ENCODE measurements at places on chromosomes 11 and 22.

GRCh38 chr11:118497831-118498230 is 29.4 kb upstream of the TTC36 start:
- DNase-seq: no peak

DNA sequence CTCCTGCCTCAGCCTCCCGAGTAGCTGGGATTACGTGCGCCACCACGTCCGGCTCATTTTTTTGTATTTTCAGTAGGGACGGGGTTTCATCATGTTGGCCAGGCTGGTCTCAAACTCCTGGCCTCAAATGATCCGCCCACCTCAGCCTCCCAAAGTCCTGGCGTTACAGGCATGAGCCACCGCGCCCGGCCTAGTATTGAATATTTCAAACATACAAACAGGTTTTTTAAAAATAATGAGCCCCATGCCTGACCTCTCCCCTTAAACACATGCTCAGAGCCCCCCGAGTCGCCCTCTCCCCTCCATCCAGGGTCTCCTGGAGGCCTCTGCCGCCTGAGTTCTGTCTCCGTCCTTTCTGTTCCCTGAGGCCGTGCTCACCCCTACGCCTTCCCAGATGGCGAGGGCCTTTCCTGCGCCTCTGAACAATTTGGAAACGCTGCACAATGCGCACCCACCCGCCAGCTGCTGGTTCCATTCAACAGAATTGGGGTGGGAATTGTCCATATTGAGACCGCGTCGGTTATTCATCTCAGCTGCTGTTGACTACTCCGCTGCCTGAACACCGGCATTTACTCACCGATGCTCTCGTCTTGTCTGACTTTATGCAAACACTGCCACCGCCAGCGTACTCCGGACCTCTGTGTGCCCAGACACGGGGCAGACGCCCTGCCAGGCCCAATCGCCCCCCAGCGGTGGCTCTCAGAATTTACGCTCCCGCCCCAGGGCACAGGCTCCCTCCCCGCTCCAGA is 13.6 kb upstream of the RNH1 start:
- no peak for DNase-seq

DNA sequence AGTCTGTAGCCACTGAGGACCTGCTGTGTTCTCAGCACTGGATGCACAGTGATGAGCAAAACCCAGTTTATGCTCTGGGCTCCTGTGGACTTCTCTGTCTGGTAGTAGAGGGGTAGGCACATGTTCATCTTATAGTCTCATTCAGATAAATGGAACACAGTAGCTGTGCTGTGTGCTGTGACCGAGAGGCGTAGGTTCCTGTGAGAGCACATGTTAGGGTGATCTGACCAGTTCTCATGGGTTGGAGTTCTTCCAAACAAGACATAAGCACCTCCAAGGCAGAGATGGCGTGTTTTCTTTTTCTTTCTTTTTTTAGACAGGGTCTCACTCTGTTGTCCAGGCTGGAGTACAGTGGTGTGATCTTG is 154.8 kb upstream of the RASSF10 start:
- no peak for DNase-seq

- DNase-seq: no peak
Measured at GRCh38 chr11:105389952-105390351, 219.9 kb upstream of the GRIA4 start.

- DNase-seq: no peak
Measured at GRCh38 chr11:58192229-58192628, 3.4 kb downstream of the OR9Q2 start.

- DNase-seq: no peak
Measured at GRCh38 chr11:73028611-73029010, 113.5 kb downstream of the FCHSD2 start.

- no peak for DNase-seq
Measured at GRCh38 chr11:33866936-33867335, 24.9 kb downstream of the LMO2 start.

DNA sequence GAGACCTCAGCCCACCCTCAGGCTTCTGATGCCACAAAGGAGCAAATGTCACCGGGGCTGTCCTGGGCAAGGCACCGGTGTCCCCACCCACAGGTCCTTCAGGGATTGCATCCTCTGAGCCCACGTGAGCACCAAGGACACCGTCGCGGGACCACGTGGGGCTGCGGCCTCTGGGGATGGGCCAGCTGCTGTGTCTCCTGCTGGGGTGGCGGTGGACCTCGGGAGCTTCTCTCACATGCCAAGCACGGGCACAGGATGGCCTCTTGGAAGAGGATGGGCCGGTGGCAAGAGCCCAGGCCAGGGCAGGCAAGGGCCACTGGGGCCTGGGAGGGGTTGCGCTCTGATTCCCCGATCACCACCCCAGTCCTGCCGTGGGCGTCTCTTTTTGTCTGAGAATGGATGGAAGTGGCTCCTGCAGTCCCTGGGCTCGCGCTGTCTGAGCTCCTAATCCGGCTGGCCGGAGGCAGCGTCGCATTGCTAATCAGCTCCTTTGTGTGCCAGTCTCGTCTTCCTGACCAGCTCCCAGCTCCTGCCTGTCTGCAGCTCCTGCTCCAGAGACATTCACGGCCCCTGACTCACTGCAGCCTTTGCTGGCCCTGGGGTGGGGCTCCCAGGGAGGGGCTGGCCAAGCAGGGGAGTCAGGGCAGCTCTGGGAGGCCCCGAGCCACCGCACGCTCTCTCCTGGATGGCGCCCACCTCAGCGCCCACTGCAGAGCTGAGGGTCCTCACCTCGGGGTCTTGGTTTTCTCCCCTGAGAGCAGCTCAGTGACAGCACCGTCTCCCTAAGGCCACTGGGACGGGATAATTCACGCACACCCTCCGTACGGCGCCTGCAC is 146.7 kb downstream of the CTTN start:
- no peak for DNase-seq

- DNase-seq: no peak
Measured at GRCh38 chr22:27801616-27802345, at the start of gene MN1. Gene MN1 (minus strand): TSS chr22:27801756. CDS start chr22:27800543, 1,213 bp downstream.

DNA sequence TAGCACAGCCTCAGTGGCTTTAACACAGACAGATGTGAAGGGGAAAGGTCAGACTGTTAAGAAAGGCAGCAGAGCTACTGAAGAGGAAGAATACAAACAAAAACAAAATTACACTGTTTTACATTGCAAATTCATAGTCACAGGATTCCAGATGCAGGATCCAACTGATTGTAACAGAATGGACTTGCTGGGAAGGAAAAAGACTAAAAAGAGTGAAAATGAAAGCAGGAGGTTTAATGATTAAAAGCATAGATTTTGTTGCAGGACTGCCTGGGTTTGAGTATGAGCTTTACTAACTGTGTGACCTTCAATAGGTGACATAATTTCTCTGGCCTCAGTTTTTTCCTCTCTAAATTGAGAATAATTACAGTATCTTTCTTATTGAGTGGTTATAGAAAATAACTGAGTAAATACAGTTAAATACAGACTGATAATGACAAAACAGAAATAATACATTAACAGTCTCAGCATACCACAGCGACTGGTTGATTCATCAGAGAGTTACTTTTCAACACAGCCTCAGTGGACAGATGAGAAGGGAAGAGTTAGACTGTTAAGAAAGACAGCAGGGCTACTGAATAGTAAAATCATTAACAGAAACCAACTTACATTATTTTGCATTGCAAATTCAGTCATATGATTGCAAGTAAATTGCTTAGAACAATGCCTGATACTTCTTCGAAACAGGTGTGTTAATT is 704.2 kb upstream of the TENM4 start:
- DNase-seq: no peak

DNA sequence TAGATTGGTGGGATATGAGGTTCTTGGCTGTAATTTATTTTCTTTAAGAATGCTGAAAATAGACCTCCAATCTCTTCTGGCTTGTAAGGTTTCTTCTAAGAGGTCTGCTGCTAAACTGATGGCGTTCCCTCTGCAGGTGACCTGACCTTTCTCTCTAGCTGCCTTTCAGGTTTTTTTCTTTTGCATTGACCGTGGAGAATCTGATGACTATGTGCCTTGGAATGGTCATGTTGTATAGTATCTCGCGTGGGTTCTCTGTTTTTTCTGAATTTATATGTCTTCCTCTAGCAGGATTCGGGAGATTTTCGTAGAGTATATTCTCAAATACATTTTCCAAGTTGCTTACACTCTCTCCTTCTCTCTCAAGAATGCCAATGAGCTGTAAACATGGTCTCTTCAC is 122.2 kb downstream of the DDX10 start:
- no peak for DNase-seq

- DNase-seq: no peak
Measured at GRCh38 chr11:119937412-119937811, 200.5 kb downstream of the TRIM29 start.

GRCh38 chr22:22394591-22394990 is 114.0 kb downstream of the ZNF280B start:
- DNase-seq: no peak

- DNase-seq: no peak
Measured at GRCh38 chr22:34645375-34645774, 420.6 kb upstream of the ISX start.

DNA sequence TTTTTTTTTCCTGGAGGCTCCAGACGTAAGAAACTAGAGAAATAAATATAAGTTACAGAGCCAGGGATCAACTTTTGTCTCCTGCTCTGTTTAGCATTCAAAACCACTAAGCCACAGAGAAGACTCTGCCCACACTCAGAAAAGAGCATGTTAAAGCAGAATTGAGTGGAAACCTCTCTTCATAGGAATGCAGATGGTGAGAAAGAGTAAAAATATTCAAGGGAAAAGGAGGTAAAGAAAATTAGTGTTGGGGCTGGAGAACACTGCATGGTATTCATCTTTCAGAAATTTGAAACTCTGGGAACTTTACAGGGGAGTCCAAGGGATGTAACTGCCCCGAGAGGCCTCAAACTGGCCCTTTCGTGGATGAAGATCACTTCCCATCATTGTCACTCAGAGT is 65.1 kb downstream of the CLMP start:
- no peak for DNase-seq

DNA sequence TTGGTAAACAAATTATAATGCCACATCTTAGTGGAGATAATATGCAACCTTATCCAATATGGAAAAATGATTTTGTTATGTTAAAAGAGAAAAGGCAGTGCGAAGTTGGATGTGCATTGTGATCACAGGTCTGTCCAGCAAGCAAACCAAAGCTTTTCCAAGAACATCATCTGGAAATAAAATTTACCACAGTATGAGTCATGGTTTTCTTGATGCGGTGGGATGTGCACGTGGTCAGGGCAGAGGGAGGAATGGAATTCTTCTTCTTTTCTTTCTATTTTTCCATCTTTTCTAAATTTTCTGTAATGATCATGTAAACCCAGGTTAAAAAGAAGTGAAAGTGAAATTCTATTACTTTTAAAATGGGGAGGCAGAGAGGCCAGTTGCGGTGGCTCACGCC is 169.8 kb downstream of the C11orf91 start:
- DNase-seq: no peak

DNA sequence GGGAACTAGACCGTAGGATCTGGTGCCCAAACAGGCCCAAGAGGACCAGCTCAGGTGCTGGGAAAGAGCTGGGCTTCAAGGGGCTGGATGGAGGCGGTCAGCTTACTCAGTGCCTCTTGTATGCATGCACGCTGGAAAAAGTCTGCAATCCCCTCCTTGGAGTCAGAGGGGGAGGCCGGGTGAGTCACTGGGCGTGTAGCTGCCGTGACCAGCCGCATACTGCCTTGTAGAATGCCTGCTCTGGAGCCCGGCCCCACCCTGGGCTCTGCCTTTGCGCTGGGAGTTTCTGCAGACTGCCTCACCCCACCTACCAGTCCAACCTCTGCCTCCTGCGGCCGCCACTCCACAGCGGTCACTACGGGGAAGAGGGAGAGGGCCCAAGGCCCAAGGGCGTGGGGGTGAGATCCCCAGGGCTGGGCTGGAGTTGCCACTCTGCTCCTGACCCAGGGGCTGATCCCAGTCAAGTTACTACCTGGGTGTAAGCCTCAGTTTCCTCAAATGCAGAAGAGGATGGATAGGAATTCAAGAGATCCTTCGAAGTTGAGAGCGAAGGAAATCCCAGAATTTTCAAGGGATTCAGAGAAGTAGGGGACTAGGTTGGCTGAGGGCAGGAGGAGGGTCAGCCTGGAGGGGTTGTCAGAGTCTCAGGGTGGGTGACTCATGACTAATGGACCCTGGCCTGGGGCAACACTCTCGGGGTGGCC is 4.2 kb downstream of the MRGPRF start:
- no peak for DNase-seq

DNA sequence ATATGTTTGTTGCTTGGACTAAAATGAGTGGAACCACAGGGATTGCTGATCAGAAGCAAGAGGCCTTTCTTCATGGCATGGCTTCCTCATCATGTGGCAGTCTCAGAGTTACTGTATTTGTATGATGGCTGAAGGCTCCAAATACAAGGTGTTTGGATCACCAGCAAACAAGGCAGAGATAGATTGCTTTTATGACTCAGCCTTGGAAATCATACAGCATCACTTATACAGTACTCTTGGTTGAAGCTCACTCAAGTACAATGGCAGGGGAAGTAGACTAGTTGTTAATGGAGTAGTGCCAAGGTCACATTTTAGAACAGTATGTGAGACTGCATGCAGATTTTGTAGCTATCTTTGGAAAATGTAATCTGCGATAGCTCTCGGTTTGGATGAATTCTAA is 16.6 kb downstream of the CAPRIN1 start:
- no peak for DNase-seq

DNA sequence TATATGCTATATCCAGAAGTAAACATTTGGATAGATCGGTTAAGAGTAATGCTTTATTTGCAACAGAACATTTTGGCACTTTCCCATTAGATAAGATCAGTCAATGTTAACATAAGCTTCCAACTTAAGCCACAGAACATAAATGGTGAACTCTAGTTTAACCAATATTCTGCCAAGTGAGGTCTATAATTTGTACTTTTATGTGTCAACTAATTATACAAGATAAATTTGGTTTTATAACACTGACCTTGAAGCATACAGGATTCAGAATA is 23.5 kb upstream of the BLID start:
- DNase-seq: no peak

- DNase-seq: no peak
Measured at GRCh38 chr11:1706634-1707400, 9.8 kb downstream of the KRTAP5-6 start.

DNA sequence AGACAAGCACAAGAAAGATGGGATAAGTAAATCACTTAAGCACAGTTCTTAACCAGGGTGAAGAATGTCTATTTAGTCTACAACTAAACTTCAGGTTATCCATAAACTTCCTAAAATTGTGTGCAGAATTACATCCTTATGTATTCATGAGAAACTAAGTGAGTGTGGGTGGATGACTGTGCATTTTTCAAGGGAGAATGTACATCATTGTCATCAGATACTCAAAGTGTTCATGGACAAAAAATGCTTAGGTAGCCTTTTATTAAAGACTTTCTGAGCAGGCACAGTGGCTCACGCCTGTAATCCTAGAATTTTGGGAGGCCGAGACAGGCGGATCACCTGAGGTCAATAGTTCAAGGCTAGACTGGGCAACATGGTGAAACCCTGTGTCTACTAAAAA is 2023.8 kb downstream of the LRRC4C start:
- DNase-seq: no peak

GRCh38 chr22:42229455-42230149 is 40.9 kb downstream of the TCF20 start:
- DNase-seq: no peak

GRCh38 chr11:82225930-82226329 is 507.7 kb downstream of the FAM181B start:
- no peak for DNase-seq

Measured in activated CD8-positive, alpha-beta memory T cell treated with anti-CD3 and anti-CD28 coated beads for 1 hour (primary cell).